MG63 (cell line): ENCODE measurements at places on chromosomes 1 and 21. TPM values are rescaled to one million over a fixed set of nuclear protein-coding genes. Genes with fewer than 3 reads are reported as not detected.

ZNF695 gene
- total RNA-seq, result 6.1 and 9.0 TPM in 2 replicates

CLCA2 gene
- total RNA-seq, result 0.05 and 0.20 TPM in 2 replicates

RAB25 gene
- total RNA-seq, result not detected in 2 replicates

GRCh38 chr1:9380711-9381110 lies 88.0 kb downstream of the SPSB1 start:
- no peak for DNase-seq

DNA sequence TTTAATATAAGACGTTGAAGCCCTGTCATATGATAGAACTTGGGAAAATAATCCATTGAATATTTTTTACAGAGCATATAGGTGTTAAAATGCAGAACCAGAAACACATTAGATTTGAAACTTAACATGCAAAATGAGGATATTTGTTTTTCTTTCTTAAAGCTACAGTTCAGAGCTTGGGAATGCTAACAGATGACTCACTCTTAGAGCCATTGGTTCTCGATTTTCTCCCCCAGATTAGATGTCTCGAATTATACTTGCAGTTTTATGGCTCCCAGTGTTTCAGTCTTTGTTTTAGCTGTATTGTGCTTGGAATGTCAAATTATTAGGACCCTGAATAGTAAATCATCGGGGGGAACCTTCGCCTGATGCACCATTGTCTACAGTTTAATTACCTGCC lies 575.7 kb upstream of the ZP4 start:
- DNase-seq, result no peak
